Dermis microvascular lymphatic vessel endothelial cell (primary cell): ENCODE measurements at places on chromosomes 7 and 10. TPM values are rescaled to one million over a fixed set of nuclear protein-coding genes. Genes with fewer than 3 reads are reported as not detected.

DNA sequence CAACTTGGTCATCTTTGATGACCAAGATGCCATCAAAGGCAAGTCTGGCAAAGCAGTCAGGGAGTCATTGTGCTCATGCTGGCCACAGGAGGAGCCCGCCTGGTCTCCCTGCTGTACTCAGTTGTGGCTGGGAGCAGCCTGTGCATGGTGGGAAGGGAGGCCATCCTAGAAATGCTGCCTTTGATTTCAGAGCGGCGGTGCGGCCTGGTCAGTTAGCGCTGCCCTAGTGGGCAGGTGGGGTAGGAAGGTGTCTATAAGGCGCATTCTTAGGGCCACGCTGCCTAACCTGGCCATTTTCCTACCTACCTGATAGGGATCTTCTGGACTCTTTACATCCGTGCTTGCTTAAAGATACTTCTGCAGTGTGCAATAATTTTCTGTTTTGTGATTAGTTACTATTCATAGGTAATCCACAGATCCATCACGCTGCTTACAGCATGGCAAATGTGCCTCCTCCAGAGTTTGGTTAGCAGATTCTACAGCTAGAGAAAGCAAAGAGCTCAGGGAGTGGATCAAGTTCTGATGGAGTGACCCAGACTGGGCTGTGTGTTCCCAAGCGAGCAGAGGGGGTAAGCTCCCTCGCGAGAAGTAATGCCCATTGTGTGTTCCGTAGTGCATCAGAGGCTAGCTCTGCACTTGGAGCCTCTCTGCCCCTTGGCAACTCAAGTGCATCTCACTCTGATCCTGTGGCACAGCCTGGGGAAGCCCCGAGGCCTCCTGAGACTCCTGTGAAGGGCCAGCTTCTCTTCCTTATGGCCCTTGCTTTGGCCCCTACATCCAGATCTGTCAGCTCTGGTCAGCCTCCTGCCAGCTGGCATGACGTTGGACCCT, 970.1 kb upstream of the ZNF722 start:
- no peak for DNase-seq

DNA sequence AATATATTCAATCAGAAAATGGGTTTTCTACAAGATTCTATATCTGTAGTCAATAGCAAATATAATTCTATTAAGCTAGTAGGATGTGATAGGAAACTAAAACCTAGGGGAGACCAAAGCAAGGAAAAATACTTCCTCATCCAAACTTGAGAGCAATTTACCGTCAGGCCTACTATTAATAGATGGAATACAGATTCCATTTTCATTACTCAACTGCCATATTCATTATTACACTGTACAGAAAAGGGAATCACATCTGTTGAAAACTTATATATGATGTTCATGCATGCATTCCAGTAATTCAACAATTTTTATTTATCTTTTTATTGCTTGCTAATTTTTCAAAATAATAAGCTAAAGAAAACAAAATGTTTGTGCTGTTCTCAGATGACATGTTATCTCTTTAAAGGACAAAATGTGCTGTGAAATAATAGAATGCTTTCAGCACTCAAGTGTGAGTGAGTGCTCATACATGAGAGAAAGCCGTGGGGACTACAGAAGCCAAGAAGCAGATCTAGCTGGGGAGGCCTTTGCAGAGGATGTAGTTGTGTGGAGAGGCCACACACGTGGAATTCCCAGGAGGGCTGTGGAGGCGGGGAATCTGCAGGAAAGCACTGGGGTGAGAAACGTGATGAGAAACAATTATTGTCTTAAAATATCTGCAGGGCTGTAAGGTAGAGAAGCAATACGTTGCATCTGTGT, 110.0 kb downstream of the EGFR start:
- no peak for DNase-seq

- DNase-seq = no peak
Measured at GRCh38 chr10:82041018-82041417, 166.0 kb downstream of the NRG3 start.

GRCh38 chr7:120832803-120833202, 25.1 kb downstream of the TSPAN12 start:
- DNase-seq = no peak

DNA sequence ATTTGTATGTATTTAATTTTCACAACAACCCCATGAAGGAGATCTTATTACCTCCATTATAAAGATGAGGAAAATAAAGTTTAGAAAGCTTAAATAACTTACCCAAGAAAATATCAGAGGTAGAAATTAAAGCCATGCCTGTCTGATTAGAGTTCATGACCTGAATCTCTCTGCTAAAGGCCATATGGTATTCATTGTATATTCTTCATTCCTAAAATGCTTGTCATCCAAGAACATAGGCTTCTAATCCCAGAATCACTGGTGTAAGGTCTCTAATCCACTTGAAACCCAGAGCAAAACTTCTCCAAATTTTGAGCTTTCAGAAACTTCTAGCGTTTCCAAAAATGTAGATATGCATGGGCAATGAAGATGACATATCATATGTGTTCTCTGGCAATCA, 72.3 kb upstream of the YAE1 start:
- no peak for DNase-seq

GRCh38 chr7:130363026-130363847, 17.1 kb upstream of the CPA1 start:
- DNase-seq = peak; percentile 72

DNA sequence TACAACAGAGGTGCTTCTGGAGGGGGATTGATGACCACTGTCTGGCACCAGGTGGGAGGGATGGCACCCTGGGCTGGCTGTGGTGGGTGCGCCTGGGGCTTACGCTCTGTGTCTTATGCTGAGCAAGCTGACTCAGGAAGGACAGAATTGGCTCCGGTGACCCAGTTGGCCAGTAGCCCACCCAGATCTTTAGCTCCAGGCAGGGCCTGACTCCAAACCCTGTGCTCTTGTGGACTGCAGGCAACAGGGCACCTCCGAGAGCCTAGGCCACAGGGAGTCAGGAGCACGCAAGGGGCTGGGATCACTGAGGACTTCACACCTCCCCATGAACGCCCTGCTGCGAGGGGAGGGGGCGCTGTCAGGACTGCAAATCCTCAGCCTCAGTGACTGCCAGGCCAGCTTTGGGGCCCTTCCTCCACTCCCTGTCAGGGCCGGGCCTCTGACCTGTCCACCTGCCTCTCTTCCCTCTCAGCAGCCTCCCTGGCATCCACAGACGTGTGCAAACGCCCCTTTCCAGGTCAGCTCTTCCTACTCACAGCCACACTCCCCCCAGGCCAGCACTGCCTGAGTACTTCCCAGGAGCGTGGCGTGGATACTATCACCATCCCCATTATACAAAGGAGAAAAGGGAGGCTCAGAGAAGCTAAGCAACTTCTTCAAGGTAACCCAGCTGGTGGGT, 118.7 kb downstream of the SLIT1 start:
- no peak for DNase-seq

PSMC2 gene
- total RNA-seq = 159 and 166 TPM in 2 replicates
